ENCODE measurements at places on chromosomes 2 and 18.
A peak's percentile ranks its signal among the peaks of the same experiment; 100 is the strongest.

DNA sequence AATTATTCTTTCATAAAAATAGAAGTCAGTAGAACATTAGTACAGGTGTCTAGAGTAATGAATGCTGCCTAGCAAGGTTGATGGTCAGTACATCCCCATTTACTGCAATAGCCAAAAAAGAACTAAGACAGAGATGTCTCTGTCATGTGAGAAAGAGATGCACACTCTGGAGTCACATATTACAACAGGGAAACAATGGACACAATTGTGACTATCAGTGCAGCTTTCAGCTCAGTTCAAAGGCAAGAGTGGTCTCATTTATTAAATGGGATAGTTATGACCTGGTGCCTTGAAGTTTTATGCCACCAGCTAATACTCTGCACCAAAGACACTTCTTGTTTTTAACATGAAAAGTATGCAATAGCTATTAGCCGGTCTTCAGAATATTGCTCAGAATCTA, 194.9 kb upstream of the CHAC2 start:
- DNase-seq: no peak

DNA sequence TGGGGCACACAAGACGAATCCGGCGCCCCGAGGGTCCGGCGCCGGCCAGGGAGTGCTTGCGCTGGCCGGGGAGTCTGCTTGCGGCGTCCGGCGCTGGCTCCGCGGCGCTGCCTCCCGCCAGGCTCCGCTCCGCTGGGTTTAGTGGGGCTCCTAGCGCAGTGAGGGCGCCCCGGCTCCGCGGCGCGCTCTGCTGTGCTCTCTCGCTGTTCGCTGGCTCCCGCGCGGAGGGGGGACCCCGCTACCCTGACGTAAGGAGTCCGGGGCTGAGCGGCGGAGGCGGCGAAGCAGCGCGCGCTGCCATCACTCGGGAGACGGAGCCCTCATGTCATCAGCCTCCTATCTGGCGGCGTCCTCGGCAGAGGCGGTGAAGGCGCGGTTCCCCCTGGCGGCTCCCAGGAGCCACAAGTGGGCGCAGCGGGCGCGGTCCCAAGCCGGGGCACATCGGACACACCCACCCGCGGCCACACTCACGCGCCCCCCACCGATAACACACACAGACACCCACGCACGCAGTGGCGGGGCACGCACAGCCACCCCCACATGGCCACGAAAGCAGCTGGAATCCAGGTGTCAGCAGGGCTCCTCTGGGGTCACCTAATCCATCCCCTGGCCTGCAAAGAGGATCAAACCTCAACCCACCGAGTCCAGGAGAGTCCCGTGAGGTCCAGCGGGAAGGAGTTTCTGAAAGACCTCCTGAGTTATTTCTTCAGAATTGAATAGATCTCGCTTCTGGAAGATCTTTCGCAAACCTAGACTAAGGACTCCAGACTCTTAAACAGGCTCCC, at the start of gene C1QL2:
TSS of gene C1QL2 (minus strand) at position 189 of the 785 bp plus-strand sequence. CDS start 482 bp downstream, outside the sequence.
- no peak for DNase-seq

DNA sequence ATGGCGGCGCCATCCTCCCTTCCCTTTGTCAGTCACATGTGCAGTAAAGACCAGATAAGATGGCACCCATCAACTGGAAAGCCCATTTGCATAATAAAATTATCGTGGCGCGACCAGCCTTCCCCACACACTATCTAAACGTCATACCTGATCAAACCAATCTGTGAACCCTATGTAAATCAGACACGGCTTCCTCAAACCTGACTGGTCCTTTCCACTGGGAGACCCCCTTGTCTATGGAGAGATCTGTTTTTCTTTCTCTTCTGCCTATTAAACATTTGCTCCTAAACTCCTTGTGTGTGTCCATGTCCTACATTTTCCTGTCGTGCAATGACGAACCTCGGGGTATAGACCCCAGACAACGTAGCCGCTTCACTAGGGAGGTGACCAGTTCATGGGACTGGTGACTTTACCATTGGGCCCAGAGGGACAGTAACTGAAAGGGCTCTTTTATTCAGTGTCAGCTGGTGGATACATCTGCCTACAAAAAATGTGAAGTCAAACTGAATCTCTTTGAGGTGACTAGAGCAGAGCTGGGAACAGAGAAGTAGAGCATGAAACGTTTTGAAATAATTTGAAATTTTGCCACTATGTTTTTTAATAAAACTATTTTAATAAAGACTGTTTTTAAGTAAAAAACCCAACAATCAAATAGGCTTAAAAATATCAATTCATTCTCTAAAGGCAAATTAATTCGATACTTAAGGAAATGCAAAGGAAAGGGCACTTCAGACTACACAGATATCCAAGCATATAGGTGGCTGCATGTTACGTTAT, 87.5 kb downstream of the SOCS6 start:
- no peak for DNase-seq

DNA sequence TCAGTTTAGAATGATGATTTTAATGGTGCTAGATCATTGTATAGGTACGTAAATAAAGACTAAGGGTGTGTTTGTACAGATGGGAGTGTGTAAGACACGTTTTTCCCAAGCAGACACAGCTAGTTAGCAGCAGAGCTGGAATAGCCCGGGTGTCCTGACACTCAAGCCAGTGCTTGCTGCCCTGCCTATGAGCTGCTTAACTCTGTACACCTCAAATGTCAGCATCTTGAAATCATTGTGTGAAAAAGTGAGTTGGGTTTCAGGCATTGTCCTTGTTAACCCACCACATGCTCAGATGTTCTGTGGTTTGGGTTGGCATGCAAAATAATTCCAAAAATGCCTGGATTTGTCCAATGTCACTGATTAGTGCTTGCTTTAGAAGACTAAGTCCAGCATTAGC, 13.0 kb upstream of the TET3 start:
- no peak for DNase-seq

- DNase-seq: no peak
These were observed 79.5 kb upstream of the YWHAQ start for GRCh38 chr2:9710311-9710710.

GRCh38 chr2:77602771-77603170, 80.6 kb upstream of the LRRTM4 start:
- DNase-seq: no peak

DNA sequence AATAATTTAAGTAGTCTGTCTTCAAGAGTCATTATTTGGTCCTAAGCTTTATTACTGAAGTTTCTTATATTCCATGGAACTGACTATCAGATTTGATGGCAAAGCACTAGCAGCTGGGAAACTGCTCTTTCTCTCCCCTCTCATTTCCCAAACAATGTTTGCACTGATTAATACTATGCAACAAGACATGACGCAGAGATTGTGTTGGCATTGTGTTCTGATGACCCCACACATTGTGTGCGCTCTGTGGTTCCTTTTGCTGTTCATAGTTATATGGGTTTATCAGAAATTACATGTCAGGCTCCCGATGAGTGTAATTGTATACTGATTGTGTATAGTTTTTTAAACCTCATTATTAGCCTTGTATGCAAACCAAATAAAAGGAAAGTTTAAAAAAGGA, 331.6 kb upstream of the FANCL start:
- DNase-seq: no peak

GRCh38 chr2:88170472-88170892, 336 bp downstream of the THNSL2 start:
- DNase-seq: peak; percentile 25

DNA sequence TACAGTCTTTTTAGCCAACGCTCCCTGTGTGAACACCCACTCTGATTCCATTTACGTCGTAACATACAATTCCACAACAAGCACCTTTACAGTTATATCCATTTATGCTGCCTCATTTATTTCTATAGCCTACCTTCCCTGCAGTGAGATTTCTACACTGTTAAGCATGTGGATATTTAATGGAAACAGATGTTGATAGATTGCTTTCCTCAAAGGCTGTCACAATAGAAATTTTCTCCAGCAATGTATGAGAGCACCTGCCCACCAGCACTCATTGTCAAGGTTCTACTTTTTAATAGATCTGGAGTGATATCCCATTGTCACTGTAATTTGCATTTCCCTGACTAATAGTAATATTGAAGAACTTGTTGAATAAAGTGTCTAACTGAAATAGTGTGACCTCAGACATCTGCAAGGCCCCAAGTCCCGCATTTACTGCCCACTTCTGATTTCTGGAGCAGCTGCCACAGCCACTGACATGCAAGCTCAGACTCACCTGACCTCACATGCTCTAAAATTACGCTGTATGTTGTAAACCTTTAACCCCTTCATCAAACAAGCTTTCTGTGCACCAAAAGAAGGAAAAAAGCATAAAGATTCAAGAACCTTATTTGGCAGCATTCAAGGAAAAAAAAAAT, 295.1 kb downstream of the CNTNAP5 start:
- no peak for DNase-seq

- no peak for DNase-seq
These were observed 167.5 kb upstream of the PID1 start for GRCh38 chr2:229438430-229439159.

- DNase-seq: peak; percentile 65
These were observed 5.7 kb downstream of the RHOB start for GRCh38 chr2:20452551-20452950.

DNA sequence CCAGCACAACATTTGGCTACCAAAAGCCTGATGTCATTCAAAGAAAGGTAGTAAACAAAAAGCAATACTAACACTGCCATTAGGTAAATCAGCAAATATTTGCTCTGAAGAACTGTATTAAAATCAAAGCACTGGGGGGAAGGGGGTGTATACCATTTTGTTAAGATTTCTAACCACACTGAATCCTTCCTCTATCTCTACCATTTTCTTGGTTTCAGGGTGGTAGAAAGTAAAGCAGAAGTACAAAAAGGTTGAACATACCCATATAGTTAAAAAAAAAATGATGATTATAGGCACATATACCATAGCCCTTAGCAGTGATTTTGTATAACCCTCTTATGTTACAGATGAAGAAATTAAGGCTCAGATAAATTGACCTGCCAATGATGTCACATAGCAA, 437.6 kb downstream of the ZEB2 start:
- DNase-seq: no peak

DNA sequence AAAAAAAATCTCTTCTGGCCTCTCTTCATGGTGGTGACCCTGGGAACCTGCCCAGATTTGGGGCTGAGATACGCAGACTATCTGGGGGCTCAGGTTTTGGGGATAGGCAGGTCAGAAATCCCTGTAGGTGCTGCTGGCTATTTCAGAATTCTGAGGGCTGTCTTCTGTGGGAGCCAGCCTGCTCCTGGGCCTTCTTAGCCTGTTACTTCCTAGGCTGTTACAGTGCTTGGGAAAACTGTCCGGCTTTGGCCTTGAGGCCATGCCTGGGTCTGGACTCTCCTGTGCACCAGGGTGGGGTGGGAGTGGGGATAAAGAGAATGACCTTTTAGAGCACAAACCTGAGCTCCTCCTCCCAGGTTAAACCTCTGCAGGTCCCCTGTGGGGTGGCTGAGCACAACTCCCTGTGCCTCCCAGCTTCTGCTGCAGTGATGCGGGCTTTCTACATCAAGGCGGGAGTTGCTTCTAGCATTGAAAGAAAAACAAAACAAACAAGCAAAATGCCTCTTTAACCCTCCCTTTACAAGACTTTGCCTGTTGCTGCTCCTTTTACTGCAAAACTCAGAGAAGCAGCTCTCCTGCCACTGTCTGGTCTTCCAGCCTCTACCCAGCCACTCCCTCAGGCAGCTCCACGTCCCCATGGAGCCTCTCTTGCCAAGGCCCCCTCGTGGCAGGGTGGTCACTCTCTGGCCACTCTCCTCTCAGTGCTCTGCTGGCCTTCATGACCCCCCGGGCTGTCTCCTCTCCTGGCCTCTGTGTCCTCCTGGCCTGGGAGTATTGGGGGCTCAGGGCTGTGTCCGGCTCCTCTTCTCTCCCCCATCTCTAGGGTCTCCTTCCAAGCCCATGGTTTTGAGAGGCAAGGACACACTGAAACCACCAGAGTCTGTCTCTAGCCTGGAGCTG, 293.0 kb upstream of the HS6ST1 start:
- DNase-seq: no peak

DNA sequence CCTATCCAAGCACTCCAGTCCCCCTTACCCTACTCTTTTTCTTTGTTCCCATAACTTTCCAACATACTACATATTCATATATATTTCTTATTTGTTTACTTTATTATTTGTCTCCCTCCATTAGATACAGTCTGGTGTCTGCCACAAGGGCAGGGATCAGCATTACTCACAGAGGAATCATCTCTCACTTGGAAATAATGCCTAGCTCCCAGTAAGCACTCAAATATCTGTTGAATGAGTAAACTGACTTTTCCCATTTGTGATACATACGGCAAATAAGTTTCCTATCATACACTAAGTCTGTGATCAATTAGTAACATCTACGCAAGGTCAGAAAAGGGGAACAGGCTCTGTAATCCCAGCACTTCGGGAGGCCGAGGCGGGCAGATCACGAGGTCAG, 18.7 kb downstream of the C1D start:
- peak; percentile 90 for DNase-seq

DNA sequence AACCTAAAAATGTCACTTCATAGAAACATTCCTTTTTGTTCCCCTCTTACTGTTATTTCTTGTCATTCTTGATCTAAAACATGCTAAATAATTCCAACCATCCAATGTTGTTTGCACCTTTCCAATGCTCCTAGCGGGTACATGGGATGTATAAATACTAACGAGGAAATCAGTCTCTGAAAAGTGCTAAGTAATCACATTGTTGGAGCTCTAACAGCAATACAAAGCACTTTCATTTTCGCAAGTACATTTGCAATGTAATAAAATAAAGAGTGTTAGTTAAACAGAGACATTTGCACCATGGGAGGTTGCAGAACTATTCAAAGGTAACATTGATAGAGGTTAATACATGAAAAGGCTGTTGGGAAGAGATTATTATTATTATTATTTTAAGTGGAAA, 286.2 kb upstream of the ACVR2A start:
- DNase-seq: no peak

GRCh38 chr2:235115521-235115920, 163.7 kb downstream of the SH3BP4 start:
- DNase-seq: no peak

- DNase-seq: no peak
These were observed 235.1 kb downstream of the SEPTIN10 start for GRCh38 chr2:109378682-109379081.

DNA sequence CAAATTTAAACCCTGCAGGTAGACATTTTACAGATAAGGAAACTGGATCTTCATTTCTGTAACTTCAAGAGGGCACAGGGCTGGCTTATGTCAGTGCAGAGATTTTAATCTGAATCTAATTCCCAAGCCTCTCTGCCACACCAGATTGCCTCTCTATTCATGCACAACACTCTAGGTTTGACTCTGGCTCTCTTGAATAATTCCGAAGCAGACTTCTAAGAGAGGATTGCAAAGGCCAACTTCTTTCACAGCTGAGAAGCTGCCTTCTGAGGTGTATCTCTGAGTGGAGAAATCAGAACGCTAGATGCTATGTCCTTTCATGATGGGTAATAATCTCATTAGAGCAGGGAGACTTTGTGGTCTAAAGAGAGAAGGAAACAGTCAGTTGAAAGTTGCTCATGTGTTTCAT, 20.1 kb upstream of the MGAT5 start:
- DNase-seq: no peak

DNA sequence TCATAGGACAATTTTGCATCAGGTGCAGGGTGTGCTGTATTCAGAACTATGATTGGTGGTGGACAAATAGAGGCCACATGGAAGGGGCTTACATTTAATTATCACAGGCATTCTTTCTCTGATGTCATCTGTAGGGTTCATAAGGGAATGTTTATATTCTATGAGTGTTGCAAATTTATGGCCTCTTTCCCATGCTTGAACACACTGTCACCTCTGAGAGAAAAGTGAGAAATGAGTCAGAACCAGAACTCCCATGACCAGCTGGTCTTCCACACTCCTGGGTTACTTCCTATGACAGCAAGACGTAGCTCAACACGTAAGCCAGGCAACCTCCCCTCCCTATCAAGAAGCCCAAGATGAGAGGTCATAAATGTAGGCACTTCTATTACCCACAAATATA, 310.8 kb downstream of the PIEZO2 start:
- peak; percentile 8 for DNase-seq
